ENCODE measurements at places on chromosomes 11 and 22.

DNA sequence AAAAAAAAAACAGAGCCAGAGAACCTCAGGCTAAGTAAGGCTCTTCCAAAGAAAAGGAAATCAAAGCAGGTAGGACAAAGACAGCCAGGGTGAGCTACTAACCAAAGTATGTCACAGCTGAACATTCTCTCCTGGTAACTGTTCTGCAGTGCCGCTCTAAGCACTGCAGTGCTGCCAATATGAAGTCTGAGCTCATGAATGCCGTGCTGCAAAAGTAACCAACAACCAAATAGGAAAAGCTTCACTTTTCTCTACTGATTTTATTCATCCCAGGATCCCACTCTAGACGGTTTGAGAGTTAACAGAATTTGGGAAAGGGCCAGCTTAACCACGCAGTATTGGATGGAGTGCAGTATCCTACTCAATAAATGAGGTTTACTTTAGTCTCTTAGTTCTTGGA, 3.5 kb downstream of the SIK3 start:
- DNase-seq: no peak

GRCh38 chr11:35661534-35661933, 1.0 kb upstream of the TRIM44 start:
- no peak for DNase-seq

GRCh38 chr22:29306835-29307595, 565 bp downstream of the GAS2L1 start:
- peak; percentile 22 for DNase-seq

DNA sequence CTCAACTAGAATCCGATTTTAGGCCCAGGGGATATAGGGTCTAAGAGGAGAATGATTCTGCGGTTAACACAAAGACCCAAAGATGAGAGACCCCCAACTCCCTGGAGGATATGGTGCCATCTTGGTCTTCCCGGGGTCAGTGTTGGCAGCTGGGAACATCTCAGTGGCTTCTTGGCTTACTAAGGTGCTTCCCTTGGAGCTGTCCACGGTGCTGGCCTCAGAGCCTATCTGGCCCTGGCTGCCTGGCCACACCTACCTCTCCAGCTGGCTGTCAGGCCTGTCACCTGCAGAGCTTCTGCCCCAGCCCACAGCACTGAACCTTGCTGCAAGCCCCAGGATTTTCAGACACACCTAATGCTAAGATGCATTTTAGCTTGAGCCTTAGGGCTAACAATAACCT, 70.7 kb upstream of the THY1 start:
- no peak for DNase-seq

DNA sequence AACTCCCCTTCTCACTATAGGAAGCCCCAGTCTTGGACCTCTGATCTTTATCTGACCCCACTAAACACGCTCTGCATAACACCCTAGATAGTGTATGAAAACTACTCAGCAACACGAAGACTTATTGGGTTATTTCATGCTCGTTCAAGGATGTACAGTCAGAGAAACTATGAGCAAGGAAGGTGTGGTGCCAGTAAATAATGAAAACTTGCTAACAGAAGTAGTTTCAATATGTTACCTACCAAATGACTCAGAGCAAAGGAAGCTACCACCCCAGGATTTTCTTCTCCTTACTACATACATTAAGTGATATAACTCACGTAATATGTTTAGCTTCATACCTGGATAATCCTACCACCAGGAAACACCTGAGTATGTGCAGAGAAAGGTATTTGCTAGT, 25.9 kb upstream of the LYVE1 start:
- DNase-seq: no peak

- no peak for DNase-seq
These were observed 4.6 kb downstream of the PICALM start for GRCh38 chr11:86064220-86064803.

- DNase-seq: no peak
These were observed 33.2 kb downstream of the C11orf96 start for GRCh38 chr11:43975629-43976028.

GRCh38 chr11:36492724-36493304, 17.3 kb downstream of the TRAF6 start:
- DNase-seq: no peak
